Activated CD4-positive, alpha-beta memory T cell treated with anti-CD3 and anti-CD28 coated beads, Interleukin-2, amount 10 ng/mL, durations not matched to agents 7 days and 5 days (primary cell): ENCODE measurements at places on chromosomes 1 and 21. TPM values are rescaled to one million over a fixed set of nuclear protein-coding genes. Genes with fewer than 3 reads are reported as not detected.

GRCh38 chr1:101236516-101237228, at the start of gene S1PR1:
S1PR1 (plus strand) TSS chr1:101237019; CDS start chr1:101238985, 1,966 bp downstream.
- peaks cover 50% of the 10 kb centered on the region for H3K4me1 ChIP-seq
- H3K4me3 ChIP-seq = peak within 1 kb of the TSS; percentile 95
- DNase-seq = peak; percentile 83

- H3K4me3 ChIP-seq = peak overlapping the region; percentile 70
- DNase-seq = no peak
- no peak overlapping the region for H3K27ac ChIP-seq
- H3K27me3 ChIP-seq = peaks cover 15% of the 10 kb centered on the region
These were observed 776 bp upstream of the TNFRSF9 start for GRCh38 chr1:7941437-7941793.

- H3K4me1 ChIP-seq = no peaks in the 10 kb centered on the region
- DNase-seq = peak; percentile 64
- H3K27ac ChIP-seq = no peak overlapping the region
- no peaks in the 10 kb centered on the region for H3K36me3 ChIP-seq
- H3K4me3 ChIP-seq = no peak overlapping the region
- H3K27me3 ChIP-seq = no peaks in the 10 kb centered on the region
These were observed 99.4 kb downstream of the KCNJ15 start for GRCh38 chr21:38355992-38356781.

DNA sequence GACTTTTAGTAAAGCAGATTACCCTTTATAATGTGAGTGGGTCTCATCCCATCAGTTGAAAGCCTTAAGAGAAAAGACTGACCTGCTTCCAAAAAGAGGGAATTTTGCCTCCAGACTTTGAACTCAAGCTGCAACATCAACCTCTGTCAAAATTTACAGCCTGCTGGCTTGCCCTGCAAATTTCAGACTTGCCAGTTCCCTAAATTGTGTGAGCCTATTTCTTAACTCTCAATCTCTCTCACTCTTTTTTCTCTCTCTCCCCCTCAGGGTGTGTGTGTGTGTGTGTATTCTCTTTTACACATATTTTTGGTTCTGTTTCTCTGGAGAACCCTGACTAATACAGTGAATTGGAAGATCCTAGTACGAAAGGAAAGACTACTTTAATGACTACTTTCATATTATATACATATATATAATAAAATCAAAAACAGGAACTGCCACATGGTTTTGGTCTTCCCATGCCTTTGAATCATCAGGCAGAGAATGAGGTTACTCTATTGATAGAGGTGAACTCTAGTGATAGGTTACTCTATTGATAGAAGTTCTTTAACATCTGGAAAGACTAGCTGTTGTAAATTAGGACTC, 6.4 kb downstream of the OR2C3 start:
- no peaks in the 10 kb centered on the region for H3K36me3 ChIP-seq
- no peak overlapping the region for H3K4me3 ChIP-seq
- no peak for DNase-seq
- H3K27me3 ChIP-seq = peaks cover 1% of the 10 kb centered on the region

DNA sequence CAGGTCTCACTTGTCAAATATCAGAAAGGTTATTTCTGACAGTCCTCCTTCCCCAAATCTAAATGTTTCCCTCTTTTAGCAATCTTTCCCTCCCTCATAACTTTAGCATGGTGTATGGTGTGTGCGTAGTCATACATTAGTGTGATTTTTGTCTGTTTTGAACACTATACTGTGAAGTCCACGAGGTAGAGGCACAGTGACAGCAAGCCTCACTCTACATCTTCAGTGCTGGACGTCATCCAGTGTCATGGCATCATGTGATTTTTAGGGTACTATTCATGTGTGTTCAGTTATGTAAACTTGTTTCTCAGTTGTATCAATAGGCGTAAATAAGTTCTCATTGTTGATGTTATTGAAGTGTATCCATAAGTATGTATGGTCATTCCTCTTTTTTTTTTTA, 39.1 kb downstream of the DYRK1A start:
- peaks cover 40% of the 10 kb centered on the region for H3K36me3 ChIP-seq

- H3K4me3 ChIP-seq = no peak overlapping the region
- DNase-seq = no peak
- no peak overlapping the region for H3K27ac ChIP-seq
- peaks cover 10% of the 10 kb centered on the region for H3K27me3 ChIP-seq
- H3K4me1 ChIP-seq = peaks cover 33% of the 10 kb centered on the region
- H3K36me3 ChIP-seq = no peaks in the 10 kb centered on the region
These were observed 240.7 kb upstream of the HOOK1 start for GRCh38 chr1:59574085-59574484.

TUFT1 gene
- total RNA-seq = 4.5 TPM

ZBTB8A gene
- 0.20 TPM for total RNA-seq

OXCT2 gene
- 1.0 TPM for total RNA-seq

TSPEAR gene
- not detected for total RNA-seq

HSF2BP gene
- total RNA-seq = 0.15 TPM
